ENCODE measurements at places on chromosomes 12 and 14.

GRCh38 chr14:70885343-70886022, 21.8 kb upstream of the PCNX1 start:
- no peak for DNase-seq

DNA sequence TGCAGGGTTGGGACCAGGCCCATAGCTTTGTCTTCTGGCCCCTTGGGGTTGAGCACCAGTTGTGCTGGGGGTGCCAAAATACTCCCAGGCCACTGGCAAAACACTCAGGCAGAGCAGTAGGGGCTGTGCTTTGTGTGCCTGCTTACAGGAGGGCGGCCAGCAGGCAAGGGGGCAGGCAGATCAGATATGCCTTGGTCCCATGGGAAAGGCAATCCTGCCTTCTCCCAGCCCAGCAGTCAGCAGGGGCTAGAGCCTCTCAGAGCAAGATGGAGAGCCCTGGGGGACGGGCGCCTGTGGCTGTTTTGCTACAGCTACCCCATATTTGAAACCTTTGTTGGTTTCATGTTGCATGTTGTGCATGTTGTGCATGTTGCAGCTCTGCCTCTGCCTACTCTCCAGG, 36.2 kb upstream of the TMX1 start:
- DNase-seq, result no peak

DNA sequence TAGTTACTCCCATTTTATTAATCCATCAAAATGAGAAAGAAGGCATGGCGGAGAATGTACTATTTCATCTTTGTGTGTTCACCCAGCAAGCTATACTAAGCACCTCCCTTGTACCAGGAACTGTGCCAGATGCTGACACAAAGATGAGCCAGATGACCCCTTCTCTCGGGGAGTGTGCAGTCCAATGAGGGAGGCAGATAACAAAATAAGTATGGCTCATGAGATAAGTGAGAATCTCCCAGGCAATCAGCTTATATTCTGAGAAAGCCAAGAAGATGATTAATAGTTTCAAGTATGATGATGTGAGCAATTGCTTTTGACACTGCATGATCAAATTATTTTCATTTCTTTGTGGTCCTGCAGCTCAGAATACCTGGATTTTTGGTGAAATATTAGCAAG, 1.3 kb upstream of the TMEM233 start:
- no peak for DNase-seq

DNA sequence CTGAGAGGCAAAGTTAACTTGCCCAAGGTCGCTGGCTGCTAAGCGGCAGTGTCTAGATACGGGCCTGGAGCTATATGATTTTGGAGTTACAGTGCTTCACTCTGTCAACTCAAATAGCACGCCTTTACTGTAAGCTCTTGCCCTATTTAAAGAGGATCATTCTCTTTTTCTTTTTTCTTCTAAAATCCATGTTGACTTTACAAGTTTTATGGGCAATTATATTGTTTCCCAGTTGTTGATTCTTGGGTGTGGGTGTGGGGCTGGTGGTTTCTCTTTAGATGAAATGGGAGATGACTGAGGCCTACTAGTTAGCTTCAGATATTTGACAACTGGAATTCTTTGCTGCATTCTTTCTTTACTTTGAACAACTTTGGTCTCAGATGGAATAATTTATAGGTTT, 70.7 kb downstream of the C12orf75 start:
- DNase-seq, result no peak

- DNase-seq, result no peak
Measured at GRCh38 chr12:62575036-62575435, 108.4 kb downstream of the MON2 start.

All from left lung (tissue), 14 donors.